Thymus (tissue), 14 donors: ENCODE measurements at places on chromosomes 5 and 9.

GRCh38 chr9:15213249-15213648, 93.8 kb downstream of the TTC39B start:
- no peaks in the 10 kb centered on the region for H3K27me3 ChIP-seq
- H3K36me3 ChIP-seq, result no peaks in the 10 kb centered on the region
- H3K4me3 ChIP-seq, result no peak overlapping the region
- no peaks in the 10 kb centered on the region for H3K4me1 ChIP-seq

- no peak overlapping the region for H3K4me3 ChIP-seq
- no peak overlapping the region for H3K27ac ChIP-seq
- no peaks in the 10 kb centered on the region for H3K36me3 ChIP-seq
- no peaks in the 10 kb centered on the region for H3K27me3 ChIP-seq
- no peak for DNase-seq
- no peaks in the 10 kb centered on the region for H3K4me1 ChIP-seq
These were observed 62.2 kb downstream of the SNX18 start for GRCh38 chr5:54579591-54580295.

DNA sequence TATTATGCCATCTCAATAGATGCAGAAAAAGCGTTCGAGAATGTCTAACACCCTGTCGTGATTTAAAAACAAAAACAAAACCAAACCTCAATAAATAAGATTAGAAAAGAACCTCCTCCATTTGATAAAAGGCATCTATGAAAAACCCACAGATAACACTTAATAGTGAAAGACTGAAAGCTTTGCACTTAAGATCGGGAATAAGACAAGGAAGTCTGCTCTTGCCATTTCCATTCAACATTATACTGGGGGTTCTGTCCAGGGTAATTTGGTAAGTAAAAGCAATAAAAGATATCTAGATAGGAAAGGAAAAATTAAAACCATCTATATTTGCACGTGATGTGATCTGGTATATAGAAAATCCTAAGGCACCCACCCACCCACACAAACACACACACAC, 7.3 kb upstream of the EXOSC3 start:
- no peak for DNase-seq
- no peaks in the 10 kb centered on the region for H3K36me3 ChIP-seq
- H3K27ac ChIP-seq, result no peak overlapping the region

DNA sequence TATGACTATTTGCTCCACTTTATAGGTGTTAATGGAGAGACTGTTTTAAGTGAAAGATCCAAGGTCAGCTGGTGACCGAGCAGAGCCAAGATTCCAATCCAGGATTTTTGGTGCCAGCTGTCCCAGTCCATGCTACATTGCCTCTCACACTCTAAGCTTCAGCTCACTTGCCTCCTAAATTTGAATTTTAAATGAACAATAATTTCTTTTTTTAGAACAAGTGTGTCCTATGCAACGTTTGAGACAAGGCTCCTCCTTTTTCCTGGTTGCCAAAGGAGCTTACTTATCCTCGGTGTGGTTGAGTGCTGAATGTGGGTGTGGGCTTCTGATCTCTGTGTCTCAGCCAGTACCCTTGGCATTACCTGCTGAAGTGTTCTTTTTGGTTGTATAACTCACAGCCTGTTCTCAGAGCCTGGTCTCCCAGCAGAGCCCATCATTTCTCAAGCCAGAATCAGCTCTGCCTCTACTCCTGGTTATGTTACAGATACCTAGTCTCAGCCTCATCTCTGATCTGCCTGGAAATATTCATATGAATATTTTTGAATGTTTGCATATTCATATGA, 4.0 kb upstream of the PRRC1 start:
- no peaks in the 10 kb centered on the region for H3K27me3 ChIP-seq
- H3K27ac ChIP-seq, result no peak overlapping the region
- no peak for DNase-seq
- no peak overlapping the region for H3K4me3 ChIP-seq
- H3K36me3 ChIP-seq, result no peaks in the 10 kb centered on the region
- H3K4me1 ChIP-seq, result peaks cover 3% of the 10 kb centered on the region

DNA sequence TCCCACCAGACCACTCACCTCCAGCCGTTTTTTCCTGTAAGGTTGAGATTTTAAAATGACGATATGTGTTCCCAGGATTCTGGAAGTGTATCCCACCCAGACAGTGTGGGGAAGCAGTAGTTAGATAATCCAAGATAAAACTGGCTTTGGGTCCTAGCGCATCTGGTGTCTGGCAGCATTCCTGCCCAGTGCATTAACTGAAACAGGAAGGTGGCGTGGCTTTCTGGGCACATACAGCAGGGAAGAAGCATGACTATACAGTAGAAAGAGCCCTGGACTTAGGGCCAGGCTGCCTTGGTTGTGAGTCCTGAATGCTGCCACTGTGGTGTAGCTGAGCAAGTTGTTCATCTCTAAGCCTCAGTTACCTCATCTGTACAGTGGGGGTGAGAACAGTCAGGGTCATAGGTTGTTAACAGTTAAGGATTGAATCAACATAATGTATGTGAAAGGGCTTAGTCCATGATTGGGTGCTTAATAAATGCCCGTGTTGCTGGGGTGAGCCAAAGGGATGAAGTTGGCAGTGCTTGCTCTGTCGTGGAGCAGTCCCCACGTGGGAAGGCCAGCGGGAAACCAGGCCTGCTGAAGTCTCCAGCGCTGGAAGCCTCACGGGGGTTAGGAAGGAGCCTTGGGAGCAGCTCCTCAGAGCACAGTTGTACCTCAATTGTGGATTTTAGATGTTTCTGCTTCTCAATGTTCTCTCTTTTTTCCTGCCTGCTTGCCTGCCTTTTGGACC, 18.0 kb downstream of the CLTA start:
- H3K4me3 ChIP-seq, result no peak overlapping the region
- H3K4me1 ChIP-seq, result no peaks in the 10 kb centered on the region
- H3K27ac ChIP-seq, result no peak overlapping the region
- H3K27me3 ChIP-seq, result no peaks in the 10 kb centered on the region
- DNase-seq, result no peak

DNA sequence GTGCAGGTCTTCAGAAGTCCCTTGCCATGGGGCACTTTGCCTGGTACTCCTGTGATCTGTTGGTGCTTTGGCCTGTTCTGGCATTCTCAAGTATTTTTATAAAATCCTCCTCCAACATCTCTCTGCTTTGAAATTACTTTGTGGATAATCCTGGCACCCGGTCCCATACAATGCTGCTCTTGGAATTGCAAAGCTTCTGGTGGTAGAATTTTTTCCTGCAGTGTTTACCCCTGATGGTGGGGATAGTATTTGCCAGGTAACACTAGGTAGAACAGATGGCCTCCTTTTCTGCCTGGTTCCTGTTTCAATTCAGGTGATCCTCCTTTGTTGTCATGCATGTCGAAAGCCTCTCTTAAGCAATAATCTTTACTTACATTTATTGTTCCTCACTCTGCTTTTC, 109.8 kb upstream of the ATP10B start:
- no peaks in the 10 kb centered on the region for H3K36me3 ChIP-seq
- DNase-seq, result no peak
- no peaks in the 10 kb centered on the region for H3K27me3 ChIP-seq

- no peaks in the 10 kb centered on the region for H3K36me3 ChIP-seq
- no peak for DNase-seq
- no peak overlapping the region for H3K4me3 ChIP-seq
- no peaks in the 10 kb centered on the region for H3K4me1 ChIP-seq
- no peak overlapping the region for H3K27ac ChIP-seq
These were observed 62.5 kb upstream of the PTPN3 start for GRCh38 chr9:109560470-109561132.
